ENCODE measurements at places on chromosomes 7 and 10. TPM values are rescaled to one million over a fixed set of nuclear protein-coding genes. Genes with fewer than 3 reads are reported as not detected.

Gene MOGAT3
- total RNA-seq = not detected

Gene CTAGE8
- total RNA-seq = 1.5 TPM

Gene UPK3B
- 2.1 TPM for total RNA-seq

Gene ANKRD30A
- under 0.01 TPM for total RNA-seq

Gene EVX1
- total RNA-seq = not detected

DNA sequence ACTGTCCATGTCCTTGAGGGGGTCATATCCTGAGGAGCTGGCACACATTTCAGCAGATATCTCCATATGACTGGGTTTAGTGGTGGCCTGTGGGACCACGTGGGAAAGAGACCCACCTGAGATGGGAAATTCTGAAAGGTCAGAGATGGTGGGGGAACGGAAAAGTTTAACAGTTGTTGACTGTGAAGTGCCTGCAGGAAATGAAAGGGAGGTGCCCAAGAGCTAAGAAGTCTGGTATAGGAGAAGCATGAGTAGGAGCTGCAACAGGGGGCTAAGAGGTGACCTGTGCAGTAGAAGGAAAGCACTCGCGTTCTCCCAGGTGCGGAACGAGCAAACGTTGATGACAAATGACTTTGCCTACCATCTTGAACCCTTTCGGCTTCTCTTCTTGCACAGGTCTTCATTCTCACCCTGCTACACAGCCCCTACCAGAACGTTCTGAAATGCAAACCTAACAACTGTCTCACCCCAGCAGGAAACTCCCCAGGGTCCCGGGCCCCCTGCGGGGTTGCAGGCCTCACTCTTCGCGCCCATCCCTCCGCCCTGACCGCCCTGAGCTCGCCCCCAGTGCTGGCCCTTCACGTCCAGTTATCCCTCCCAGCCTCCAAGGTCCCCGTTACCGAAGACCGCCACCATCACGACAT, 9.8 kb upstream of the FXYD4 start:
- no peaks in the 10 kb centered on the region for H3K4me1 ChIP-seq
- peak overlapping the region; percentile 32 for H3K27ac ChIP-seq
- H3K36me3 ChIP-seq = no peaks in the 10 kb centered on the region
- H3K27me3 ChIP-seq = no peaks in the 10 kb centered on the region

GRCh38 chr10:77157248-77158019, 480.2 kb downstream of the KCNMA1 start:
- H3K4me3 ChIP-seq = no peak overlapping the region
- no peaks in the 10 kb centered on the region for H3K4me1 ChIP-seq
- no peaks in the 10 kb centered on the region for H3K27me3 ChIP-seq

GRCh38 chr10:35848412-35848811, 206.3 kb upstream of the FZD8 start:
- H3K27ac ChIP-seq = no peak overlapping the region
- no peaks in the 10 kb centered on the region for H3K36me3 ChIP-seq
- H3K4me1 ChIP-seq = no peaks in the 10 kb centered on the region
- DNase-seq = no peak
- no peaks in the 10 kb centered on the region for H3K27me3 ChIP-seq
- no peak overlapping the region for H3K4me3 ChIP-seq

- H3K4me3 ChIP-seq = no peak overlapping the region
- H3K27ac ChIP-seq = no peak overlapping the region
- H3K27me3 ChIP-seq = no peaks in the 10 kb centered on the region
- no peaks in the 10 kb centered on the region for H3K36me3 ChIP-seq
- no peak for DNase-seq
Measured at GRCh38 chr10:23351926-23352519, 7.4 kb upstream of the C10orf67 start.

DNA sequence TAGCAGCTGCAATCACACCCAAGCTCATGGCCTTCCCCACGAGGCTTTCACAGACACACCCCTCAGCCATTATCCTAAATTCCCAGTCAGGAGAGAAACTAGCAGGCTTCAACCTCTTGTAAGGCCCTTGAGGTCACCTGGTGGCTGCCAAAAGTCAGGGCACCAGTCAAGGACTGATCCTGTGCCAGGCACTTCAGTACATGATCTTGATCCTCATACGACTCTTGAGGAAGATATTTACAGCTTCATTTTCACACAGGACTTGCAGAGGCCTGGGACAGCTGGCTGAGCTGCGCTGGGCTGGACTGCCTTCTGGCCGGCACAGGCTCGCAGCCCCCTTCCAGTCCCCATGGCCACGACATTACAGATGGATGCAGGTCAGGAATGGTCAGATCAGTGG, 8.8 kb downstream of the PDAP1 start:
- no peaks in the 10 kb centered on the region for H3K4me1 ChIP-seq
- DNase-seq = no peak
- H3K4me3 ChIP-seq = no peak overlapping the region
- peaks cover 99% of the 10 kb centered on the region for H3K36me3 ChIP-seq
- no peaks in the 10 kb centered on the region for H3K27me3 ChIP-seq

DNA sequence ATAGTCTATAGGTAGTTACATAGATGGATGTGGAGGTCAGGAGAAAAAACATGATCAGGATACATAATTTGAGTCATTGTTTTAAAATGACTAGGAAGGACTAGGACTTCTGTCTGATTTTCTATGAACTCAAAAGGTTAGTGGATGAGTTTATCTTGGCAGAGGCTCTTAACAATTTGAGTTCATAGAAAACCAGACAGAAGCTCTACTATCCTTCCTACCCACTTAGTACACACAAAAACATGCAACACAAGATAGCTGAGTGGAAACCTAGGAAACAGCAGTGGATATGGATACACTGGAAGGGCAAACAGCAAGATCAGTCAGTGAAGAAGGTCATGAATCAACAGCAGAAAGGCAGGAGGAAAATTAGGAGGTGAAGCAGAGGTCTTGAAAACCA, 84.6 kb downstream of the VPS50 start:
- no peaks in the 10 kb centered on the region for H3K4me1 ChIP-seq
- H3K27me3 ChIP-seq = no peaks in the 10 kb centered on the region
- no peak overlapping the region for H3K27ac ChIP-seq

DNA sequence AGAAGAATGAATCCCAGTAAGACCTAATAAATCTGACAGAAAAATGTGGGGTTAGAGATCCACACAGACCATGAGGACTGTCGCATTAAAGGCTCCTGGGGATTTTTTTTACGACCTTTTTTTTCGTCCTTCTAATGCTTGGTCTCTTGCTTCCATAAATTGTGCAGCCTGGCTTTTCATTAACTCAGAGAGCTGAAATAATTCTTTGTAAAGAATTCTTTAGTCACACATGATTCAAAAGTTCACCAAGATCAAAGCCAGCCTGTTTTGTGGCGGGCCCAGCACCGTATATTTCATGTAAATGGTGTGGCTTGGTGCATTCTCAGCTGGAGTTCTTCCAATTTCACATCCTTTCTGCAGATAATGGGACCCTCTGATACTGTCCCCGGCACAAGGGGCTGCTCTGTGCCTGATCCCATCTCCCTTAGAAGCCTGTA, 206.6 kb upstream of the BMPER start:
- no peaks in the 10 kb centered on the region for H3K4me1 ChIP-seq
- no peaks in the 10 kb centered on the region for H3K27me3 ChIP-seq
- no peaks in the 10 kb centered on the region for H3K36me3 ChIP-seq
- H3K27ac ChIP-seq = no peak overlapping the region
- no peak overlapping the region for H3K4me3 ChIP-seq
- DNase-seq = no peak

GRCh38 chr7:110569486-110570205, 521.3 kb upstream of the LRRN3 start:
- no peak overlapping the region for H3K4me3 ChIP-seq
- H3K27me3 ChIP-seq = no peaks in the 10 kb centered on the region
- DNase-seq = no peak
- H3K36me3 ChIP-seq = no peaks in the 10 kb centered on the region

DNA sequence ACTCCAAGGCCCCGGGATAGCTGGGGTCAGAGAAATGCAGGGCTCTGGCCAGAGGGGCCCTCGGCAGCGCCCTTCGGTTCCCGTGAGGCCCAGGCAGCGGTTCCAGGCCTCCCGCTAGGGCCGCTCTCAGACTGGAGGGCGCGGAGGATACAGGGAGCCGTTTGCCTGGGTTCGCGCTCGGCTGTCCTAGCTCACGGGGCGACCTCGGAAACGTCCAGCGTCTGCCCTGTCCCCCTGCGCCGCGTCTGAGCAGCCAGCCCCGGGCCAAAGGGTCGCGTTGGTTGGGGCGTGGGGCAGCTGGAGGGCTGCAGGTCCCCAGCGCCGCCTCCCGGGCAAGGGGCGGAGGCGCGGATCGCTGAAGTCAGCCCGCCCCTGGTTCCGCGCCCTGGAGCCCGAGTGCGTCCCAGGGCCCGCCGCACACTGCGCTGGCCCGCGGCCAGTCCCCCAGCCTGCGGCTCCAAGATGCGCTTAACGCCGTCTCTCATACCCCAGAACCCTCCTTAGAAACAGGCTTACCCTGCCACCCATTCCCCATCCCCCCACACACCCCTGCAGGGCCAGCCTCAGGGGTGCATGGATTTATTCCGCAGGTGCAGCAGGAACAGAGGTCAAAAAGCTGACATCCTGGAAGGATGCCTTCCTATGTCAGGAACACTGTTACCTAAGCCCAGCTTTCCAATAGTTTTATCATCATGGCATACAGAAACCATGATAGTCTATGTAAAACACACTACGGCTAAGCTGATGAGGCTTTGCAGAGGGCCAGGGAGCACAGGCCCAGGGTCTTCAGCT, 22.1 kb upstream of the OPN4 start:
- peaks cover 8% of the 10 kb centered on the region for H3K4me1 ChIP-seq
- peak overlapping the region; percentile 25 for H3K4me3 ChIP-seq
- H3K36me3 ChIP-seq = no peaks in the 10 kb centered on the region
- no peak overlapping the region for H3K27ac ChIP-seq

DNA sequence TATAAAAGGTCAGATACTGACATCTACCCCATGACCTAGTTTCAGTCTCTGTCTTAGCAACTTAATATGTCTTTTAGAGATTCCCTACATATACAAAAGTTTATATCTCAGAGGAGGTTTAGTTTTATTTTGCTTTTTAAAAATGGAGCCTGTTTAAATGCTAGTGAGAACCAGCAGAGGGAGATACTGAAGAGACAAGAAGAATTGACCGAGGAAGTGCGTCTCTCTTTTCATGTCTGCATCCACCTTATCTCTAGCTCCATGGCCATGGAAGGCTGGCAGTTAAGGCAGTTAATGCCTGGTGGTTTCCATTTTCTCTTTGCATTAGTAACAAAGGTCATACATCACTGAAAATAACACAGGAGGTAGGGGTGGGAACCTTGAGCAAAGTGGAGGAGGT, 10.7 kb downstream of the SUV39H2 start:
- no peaks in the 10 kb centered on the region for H3K4me1 ChIP-seq
- no peak for DNase-seq
- no peaks in the 10 kb centered on the region for H3K36me3 ChIP-seq
- no peak overlapping the region for H3K4me3 ChIP-seq
- H3K27ac ChIP-seq = no peak overlapping the region

GRCh38 chr10:68348265-68348741, 15.6 kb upstream of the PBLD start:
- no peak overlapping the region for H3K27ac ChIP-seq
- H3K36me3 ChIP-seq = peaks cover 11% of the 10 kb centered on the region
- no peaks in the 10 kb centered on the region for H3K4me1 ChIP-seq
- H3K4me3 ChIP-seq = no peak overlapping the region
- DNase-seq = no peak

DNA sequence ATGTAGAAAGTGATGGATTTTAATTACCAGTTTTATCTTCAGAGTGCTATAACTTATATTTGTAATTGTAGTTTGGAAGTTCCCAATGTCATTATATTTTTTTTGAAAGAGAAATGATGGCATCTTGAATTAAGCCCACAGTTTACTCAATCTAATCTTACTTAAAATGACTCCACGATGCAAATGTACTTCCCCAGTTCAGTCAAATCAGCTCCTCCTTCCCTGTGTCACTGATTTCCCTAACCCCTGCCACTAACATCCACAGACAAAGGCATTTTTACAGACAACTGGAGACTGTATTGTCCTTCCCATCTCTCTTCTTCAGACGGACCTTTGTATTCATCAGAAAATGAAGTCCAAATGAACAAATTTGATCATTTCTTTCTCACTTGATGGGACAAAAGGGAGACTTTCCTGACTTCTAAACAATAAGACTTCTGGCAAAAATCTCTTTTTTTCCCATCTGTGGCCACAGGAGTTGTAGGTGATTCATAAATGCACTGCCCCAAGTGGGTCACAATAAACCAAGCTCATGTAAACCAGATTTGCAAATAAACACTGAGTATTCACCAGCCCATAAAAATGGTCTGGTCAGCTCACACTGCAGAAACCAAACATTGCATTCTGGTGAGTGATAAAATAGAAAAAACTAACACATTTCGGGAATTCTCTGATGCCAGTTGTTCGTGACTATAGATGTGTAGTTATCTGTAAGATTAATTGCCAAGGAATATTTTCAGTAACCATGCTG, 162.9 kb downstream of the FANK1 start:
- H3K27ac ChIP-seq = no peak overlapping the region
- no peaks in the 10 kb centered on the region for H3K27me3 ChIP-seq
- no peak for DNase-seq
- no peaks in the 10 kb centered on the region for H3K36me3 ChIP-seq

DNA sequence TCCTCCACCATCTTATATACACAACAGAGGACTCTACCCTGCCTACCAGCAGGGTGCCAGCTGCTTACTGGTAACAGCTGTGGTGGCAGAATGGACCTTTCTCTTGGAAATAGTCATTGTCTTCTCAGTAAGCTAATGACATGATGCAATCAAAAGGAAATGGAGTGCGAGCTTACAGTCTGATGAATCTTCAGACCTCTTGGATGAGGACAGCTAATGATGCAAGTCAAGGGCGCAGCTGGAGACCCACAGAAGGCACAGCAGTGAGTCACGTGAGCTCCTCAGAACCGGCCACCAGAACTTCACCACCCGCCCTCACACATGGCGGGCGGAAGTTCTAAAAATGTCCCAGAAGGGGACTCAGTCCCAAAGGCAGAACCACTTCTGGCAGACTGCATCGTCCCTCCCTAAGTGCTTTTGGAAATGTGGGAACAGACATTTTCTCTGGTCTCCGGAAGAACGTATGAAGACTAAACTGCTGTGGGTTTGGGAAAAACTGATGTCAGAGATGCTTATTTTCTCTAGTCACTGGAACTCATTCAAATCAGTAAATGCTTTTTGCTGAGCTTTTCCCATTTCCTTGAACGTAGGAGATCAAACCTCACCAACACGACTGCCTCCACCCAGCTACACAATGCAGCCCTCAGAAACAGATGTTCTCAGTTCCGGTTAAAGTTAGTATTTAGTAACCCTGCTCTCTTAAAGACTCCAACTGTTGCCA, 96.4 kb downstream of the FAS start:
- no peaks in the 10 kb centered on the region for H3K36me3 ChIP-seq
- H3K27ac ChIP-seq = peak overlapping the region; percentile 65
- H3K4me3 ChIP-seq = peak overlapping the region; percentile 31
- peak; percentile 56 for DNase-seq

All from tibial nerve (tissue), 4 donors.